ENCODE measurements at places on chromosomes 13 and 19. TPM values are rescaled to one million over a fixed set of nuclear protein-coding genes. Genes with fewer than 3 reads are reported as not detected.
A peak's percentile ranks its signal among the peaks of the same experiment; 100 is the strongest.

DNA sequence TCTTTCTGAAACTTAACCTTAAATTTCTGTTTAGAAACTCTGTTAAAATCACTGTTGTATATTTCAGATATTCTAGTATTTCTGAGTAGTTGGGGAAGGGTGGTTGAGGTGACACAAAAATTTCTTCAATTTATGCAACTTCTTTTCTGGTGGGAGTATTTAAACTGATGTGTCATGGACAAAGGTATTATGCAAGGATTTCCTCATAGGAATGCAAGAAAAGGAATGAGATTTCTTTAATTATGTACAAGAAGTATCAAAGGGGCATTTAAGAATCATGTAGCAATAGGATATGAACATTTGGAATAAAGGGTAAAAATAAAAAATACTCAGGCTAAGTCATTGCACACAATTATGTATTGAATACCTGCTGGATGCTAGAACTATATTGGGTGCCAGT is 575.8 kb upstream of the KLF12 start:
- no peak for DNase-seq

DNA sequence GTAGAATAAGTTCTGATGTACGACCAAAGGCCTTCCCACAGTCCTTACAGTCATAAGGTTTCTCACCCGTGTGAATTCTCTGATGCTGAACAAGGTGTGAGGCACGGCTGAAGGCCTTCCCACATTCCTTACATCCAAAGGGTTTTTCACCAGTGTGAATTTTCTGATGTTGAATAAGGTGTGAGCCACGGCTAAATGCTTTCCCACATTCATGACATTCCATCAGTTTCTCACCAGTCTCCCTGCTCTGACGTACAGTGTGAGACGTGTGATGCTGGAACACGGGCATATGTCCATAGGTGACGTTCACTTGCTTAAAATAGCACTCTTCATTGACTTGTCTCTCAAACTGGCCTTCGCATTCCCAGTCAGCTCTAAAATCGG is 31.0 kb upstream of the COX7A1 start:
- DNase-seq: no peak

- no peak for DNase-seq
Observed at GRCh38 chr19:7242601-7243258, 51.5 kb downstream of the INSR start.

- DNase-seq: peak; percentile 27
Observed at GRCh38 chr19:12647490-12648071, 19.0 kb downstream of the MAN2B1 start.

GRCh38 chr13:94590744-94591143 is 5.2 kb downstream of the TGDS start:
- DNase-seq: no peak

DNA sequence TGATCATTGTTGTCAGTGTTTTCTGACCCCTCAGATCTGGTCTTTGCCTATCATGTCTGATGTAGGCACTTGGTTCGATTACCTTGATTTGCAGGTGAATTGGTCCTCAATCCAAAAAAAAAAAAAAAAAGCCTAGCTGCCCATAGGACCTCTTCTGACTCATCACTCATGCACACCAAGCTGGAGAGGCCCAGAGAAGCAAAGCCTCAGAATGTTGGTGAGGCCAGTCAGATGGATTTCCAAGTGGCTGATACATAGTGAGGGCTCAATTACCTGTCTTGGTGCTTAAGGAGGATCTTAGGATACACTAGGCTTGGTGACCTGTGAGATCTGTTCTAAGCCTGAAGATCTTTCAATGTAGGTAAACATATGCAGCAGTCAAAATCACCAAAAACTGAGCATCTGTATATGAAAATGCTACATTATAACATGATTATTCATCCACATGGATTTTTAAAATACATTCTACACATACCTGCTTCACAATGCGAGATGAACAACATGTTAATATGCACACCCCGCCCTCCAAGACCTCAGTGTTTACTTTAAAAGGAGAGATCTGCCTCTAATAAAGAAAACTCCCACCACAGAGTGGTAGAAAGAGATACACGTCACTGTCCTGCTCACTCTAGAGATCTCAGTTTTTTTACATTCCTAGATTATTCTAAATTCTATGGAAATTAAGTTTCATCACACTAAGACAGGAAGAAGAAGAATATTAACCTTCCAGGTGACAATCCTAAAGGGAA is 79.9 kb upstream of the RAP2A start:
- no peak for DNase-seq

Gene PRR19
- total RNA-seq: 1.8 TPM

Data from G401 (cell line).